Activated T-helper 2 cell treated with anti-CD3 and anti-CD28 coated beads, Interferon-gamma antibody, Interleukin-2, Interleukin-4, amounts not matched to agents 10 μg/mL and 5 μg/mL and 100 μg/mL, durations not matched to agents 14 hours and 24 hours and 36 hours (primary cell): ENCODE measurements at places on chromosomes 16 and 17.

GRCh38 chr17:80826955-80827645, 164.5 kb upstream of the CHMP6 start:
- no peak for DNase-seq

GRCh38 chr17:44236444-44236991, 17.0 kb upstream of the UBTF start:
- no peak for DNase-seq

GRCh38 chr17:27247958-27248342, 46.0 kb upstream of the WSB1 start:
- DNase-seq, result no peak

- no peak for DNase-seq
Observed at GRCh38 chr17:55705847-55706246, 16.8 kb downstream of the TMEM100 start.

- peak; percentile 26 for DNase-seq
Observed at GRCh38 chr17:13031718-13032350, 14.0 kb upstream of the ELAC2 start.

- DNase-seq, result no peak
Observed at GRCh38 chr16:12425134-12425941, 378.3 kb downstream of the CPPED1 start.

DNA sequence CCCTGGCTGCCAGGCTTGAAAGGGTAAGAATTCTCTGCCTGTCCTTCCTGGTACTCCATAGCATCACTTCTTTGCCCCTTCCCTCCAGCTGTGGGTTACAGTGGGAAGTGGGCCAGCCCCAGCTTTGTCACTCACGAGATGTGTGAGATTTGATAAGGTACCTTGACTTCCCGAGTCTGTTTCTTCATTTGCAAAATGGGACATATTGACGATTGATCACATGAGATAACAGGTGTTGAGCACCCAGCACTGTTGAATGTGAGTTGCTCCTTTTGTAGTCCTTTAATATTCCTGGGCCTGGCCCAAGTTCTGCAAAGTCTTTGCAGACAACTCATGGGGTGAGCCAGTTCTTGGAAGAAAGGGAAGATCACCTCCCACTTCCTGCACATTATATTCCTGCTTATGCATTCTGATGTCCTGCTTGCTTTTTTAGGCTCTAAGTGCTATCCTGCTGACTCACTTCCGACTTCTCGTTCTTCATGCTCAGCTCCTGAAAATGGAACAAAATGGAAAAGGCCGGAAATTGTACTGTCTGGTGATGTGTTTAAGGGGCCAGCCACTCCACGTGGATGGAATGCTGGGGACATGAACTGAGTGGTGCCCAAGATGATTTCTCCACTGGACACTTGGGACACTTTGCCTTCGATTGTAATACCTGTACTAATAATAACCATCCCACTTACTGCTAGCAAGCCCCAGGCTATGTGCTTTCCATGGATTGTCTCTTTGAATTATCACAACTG, 8.3 kb upstream of the NLK start:
- no peak for DNase-seq

GRCh38 chr16:48282636-48283263, 35.4 kb upstream of the ABCC11 start:
- DNase-seq, result no peak

- DNase-seq, result no peak
Observed at GRCh38 chr17:77317091-77317750, 176.5 kb downstream of the SEC14L1 start.

DNA sequence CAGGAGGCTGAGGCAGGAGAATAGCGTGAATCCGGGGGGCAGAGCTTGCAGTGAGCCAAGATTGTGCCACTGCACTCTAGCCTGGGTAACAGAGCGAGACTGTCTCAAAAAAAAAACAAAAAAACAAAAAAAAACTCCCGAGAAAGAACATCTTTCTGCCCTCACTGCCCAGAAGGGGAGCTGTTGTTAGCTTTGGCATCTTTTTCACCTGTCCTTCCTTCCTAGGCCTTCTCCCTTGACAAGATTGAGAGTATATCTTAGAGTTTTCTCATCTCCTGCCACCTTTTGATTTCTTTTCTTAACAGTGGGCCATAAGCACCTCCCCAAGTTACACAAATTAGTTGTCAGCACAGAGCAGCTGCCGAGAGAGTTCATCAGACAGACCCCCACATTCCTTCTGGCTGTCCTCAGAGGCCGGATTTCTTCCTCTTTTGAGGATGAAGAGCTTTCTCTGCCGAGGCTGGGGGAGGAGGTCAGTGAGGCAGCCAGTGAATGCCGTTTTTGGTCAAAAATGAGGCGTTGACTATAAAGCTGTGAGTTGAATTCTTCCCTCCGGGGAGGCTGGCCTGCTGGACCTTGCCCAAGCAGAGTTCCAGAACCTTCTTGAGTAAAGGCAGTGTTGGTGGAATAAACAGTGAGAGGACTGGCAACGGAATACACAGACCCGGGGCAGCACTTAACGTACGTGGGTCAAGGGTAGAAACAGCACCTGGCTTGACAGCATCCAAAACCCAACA, 127.0 kb downstream of the ABCC6 start:
- DNase-seq, result no peak

- DNase-seq, result no peak
Observed at GRCh38 chr17:13419676-13420075, 182.1 kb downstream of the HS3ST3A1 start.

DNA sequence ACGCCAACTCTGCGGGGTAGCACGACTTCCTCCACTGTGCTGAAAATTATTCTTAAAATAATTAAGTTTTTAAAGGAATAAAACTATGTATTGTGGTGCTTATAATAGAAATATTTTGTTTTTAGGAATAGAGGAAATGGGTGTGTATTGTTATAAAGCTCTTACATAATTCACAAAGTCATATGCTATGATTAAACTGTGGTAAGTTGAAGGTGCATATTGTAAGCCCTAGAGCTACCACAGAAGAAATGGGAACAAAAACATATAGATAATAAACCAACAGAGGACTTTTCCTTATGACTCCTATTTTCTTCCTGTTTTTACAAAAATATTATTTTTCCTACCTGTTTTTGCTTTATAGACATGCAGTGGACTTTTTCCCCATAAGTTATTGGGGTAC, 4.3 kb upstream of the SLFN11 start:
- no peak for DNase-seq

DNA sequence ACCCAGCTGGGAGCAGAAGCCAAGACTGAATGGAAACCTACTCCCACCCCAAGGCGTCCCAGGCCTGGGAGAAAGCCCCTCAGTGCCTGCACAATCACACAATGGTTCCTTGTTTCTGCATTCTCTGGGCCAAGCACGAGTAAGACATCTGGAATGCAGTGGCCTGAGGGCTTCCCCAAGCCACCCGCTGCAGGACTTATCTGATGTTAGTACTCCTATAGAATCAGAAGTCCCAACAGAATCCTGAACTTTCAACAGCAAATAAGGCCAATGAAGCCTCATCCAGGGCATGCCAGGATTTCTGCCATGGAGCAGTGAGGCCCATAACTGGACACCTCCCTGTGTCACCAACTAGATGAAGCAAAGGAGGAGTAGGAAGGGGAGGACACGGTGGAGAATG, 28.6 kb downstream of the MYO18A start:
- no peak for DNase-seq

- DNase-seq, result no peak
Observed at GRCh38 chr16:48450367-48450766, 65.2 kb upstream of the SIAH1 start.

DNA sequence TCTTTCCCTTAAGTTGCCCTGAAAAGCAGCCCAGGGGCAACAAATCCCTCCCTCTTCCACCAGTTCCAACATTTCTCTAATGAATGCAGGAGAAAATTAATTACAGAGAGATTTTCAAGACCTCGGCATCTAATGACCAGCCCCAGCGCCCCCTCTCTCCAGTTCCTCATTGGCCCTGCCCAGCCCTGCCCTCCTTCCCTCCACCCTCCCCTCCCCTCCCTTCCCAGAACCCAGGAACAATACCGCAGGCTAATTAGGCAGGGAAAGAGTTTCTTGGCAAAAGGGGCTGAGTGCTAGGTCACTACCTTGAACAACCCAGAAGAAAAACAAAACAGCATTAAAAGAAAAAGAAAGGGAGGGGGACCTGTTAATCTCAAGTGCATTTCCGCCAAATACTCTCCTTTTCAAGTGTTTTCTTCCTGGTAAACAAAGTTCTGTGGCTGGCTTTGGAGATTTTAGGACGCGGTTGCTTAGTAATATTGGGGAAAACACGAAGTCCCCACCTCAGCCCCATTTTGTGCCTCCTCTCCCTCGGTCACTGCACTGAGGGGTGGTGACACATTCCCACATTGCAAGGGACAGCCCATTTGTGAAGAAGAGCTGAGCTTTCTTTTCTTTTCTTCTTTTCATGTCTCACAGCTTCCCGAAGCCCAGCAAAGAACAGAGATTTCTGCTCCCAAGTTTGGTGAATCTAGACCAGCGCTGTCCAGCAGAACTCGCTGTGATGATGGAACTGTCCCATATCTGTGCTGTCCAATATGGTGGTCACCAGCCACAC, 215.4 kb downstream of the SOX9 start:
- DNase-seq, result no peak

- no peak for DNase-seq
Observed at GRCh38 chr17:59634632-59635541, 15.2 kb downstream of the CLTC start.

DNA sequence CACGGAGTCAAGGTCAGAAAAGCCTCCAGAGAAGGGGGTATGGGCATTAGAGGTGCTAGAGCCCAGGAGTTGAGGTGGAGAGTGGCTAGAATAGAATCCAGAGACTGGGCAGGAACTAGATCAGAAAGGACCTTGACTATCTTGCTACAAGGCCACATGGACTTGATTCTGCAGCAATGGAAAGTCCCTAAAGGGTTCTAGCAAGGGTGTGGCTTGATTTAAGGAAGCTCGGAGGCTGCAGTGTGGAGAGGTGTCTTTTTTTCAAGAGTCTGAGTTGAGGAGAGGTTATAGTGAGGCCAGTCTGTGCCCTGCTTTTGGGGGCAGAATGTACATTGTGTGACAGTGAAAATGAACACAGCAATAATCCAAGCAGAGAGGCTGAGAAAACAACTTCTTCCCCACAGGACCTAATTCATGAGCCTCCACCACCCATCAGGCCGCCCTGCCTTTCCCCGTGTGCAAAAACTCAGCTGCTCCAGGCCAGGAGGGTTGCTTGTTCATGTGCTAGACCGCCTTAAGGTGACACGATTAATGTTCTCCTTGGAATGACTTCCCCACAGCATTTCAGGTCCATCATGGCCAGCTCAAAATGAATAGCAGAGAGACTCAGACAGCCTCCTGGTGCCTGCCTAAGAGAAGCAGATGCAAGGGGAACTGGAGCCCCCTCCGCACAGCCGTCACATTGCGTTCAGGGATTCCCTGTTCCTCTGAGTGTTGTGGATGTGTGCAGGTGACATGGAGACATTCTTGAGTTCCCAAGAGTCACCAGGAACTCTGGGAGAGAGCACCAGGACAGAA, 8.7 kb upstream of the BEAN1 start:
- no peak for DNase-seq

DNA sequence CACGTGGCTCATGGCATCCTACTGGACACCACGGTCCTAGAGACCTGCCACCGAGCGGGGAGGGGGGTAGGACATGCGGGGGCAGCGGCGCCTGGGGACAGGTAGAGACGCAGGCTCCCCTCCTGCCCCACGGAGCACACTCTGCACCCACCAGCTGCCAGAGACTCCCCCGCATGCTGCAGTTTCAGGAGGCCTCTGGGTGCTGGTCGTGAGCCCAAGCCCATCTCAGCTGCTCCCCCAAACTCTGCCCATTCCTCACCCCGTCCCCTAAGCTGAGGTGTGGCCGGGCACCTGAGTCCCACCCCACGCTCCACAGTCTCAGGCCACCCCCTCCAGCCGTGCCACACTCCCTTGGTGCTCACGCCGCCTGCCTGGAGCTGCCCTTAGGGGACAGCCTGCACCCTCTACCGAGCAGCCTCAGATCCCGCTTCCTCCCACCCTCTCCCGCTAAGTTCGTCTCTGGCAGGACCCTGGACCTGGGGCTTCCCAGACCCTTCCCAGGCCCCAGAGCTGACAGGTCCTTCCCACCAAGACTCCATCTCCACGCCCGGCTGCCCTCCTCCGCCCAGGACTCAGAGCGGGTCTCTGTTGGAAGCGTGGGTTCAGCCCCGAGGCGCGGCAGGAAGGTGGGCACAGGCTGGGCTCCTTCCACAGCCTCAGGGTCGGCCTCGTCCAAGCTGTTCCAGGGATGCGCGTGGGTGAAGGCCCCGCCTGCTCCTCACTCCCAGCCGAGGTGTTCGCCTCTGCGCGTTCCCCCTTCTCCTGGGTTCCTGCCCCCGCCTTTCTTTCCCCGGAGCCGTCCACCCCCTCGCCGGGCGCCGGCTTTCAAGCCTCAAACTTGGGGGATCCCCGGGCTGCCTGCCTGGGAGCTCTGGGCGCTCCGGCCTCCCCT, 1.3 kb downstream of the RAB40B start:
- DNase-seq, result no peak

DNA sequence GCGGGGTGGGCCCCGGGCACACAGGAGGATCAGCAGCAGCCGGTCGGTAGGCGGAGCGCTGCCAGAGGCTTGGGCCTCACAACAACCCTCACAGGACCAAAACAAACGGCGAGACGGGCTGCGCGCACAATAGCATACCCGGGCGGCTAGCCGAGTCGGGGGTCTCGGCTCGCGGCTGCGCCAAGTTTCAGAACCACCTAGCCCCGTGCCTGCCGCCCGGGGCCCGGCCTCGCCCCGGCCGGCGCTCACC, 732 bp downstream of the ULK2 start:
- peak; percentile 50 for DNase-seq

DNA sequence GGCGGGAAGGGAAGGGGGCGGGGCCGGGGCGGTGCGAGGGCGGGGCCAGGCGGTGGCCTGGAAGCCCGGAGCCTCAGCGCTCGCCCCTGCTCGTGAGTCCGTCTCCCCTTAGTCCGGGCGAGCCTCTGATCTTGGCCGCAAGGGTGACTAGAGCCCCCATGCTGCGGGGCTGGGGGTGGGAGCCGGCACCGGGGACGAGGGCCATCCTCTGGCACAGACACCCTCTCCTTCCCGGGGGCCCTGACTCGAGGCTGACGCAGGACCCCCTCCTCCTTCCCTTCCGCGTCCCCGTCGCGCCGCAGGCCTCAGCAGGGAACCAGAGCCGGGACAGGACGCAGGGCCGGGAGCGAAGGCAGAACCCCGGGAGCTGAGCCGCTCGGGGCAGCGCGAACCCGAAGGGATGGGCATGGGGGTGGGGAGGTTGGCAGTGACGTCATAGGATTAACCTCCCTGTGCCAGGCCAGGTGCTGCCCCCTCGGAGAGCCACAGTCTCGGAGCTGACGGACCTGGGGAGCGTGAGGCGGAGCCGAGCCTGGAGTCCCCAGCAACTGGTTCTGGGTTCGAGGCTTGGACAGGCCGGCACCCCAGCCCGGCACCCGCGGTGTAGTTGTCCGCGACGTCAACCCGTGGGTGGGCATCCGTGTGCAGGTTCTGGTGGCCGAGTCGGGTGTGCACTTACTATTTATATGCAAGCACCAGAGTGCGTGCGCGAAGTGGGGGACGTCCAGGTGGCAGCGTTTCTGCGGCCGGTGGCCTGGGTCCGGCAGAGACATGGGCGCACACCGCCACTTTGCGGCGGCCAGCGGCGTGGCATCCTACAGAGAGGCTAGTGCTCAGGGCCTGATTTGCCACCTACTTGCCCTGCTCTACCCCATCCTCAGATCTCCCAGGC, 503 bp upstream of the PLCD3 start:
- peak; percentile 61 for DNase-seq
